Karpas-422 (cell line): ENCODE measurements at places on chromosomes 2 and 18. TPM values are rescaled to one million over a fixed set of nuclear protein-coding genes. Genes with fewer than 3 reads are reported as not detected.

GRCh38 chr2:96154506-96155380, 9.5 kb upstream of the DUSP2 start:
- DNase-seq = no peak

MBD1 gene
- 33.0 and 85.4 TPM in 2 replicates for total RNA-seq

GRCh38 chr18:24021505-24021904, 7.0 kb downstream of the TTC39C start:
- no peak for DNase-seq

GRCh38 chr2:100780203-100781008, 39.5 kb upstream of the NPAS2 start:
- DNase-seq = no peak

- no peak for DNase-seq
These were observed 164.0 kb upstream of the MYO3B start for GRCh38 chr2:170013802-170014551.

- no peak for DNase-seq
These were observed 152.8 kb downstream of the SMAD2 start for GRCh38 chr18:47777626-47778025.
